ENCODE measurements at places on chromosomes 1 and 21. TPM values are rescaled to one million over a fixed set of nuclear protein-coding genes. Genes with fewer than 3 reads are reported as not detected.

GRCh38 chr1:74629283-74629682 is 44.3 kb downstream of the ERICH3 start:
- no peak for DNase-seq
- no peaks in the 10 kb centered on the region for H3K4me1 ChIP-seq
- H3K27ac ChIP-seq = no peak overlapping the region
- H3K4me3 ChIP-seq = no peak overlapping the region
- H3K36me3 ChIP-seq = no peaks in the 10 kb centered on the region

DNA sequence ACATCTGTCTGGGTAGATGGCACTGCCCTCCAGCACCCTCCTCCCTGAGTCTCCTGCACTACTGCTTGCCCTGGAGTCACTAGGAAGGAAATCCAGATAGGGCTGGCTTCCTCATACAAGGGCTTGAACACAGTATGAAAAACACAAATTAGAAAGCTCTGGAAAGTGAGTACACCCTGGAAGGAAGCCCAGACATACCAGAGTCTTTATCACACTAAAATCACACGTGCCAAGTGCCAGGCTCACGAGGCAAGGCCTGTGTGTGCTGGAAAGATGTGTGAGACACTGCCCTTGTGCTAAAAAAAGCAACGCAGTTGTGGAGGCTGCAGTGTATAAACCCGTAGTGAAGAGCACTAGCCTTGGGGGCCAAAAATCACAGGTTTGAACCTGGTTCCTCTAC is 28.3 kb upstream of the S100A7 start:
- no peak overlapping the region for H3K27ac ChIP-seq
- H3K27me3 ChIP-seq = no peaks in the 10 kb centered on the region
- H3K4me3 ChIP-seq = no peak overlapping the region
- no peak for DNase-seq
- no peaks in the 10 kb centered on the region for H3K36me3 ChIP-seq

DNA sequence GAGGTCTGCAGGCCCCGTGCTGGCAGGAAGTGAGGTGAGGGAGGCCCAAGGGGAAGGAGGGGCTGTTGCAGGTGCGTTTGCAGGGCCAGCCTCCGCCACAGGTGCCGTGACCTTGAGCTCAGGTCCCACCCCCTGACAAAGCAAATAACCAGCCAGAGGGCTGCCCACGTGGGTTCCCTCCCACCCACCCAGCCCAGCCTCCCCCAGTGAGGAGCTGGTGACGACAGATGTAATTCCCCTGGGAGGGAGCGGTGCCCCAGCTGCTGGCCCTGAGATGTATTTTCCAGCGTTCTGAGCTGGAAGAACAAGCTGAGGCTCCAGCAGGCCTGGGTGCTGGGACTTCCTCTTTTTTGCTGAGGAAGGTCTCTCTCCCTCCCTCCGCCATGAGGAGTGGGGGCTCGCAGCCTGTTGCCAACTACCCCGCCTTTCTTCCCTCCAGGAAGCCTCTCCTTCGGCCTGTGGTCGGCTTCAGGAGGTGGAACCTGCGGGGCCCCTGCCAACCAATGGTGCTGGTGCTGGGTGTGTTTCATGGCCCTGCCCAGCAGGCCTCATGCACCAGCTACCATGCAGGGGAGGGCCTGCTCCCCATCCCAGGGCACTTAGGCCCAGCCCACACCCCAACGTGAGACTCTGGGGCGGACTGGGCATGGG is 153.2 kb downstream of the PRDM16 start:
- H3K4me1 ChIP-seq = no peaks in the 10 kb centered on the region
- DNase-seq = no peak
- H3K27ac ChIP-seq = no peak overlapping the region
- H3K36me3 ChIP-seq = no peaks in the 10 kb centered on the region
- H3K27me3 ChIP-seq = no peaks in the 10 kb centered on the region

The OPTC gene
- not detected for total RNA-seq

- H3K27me3 ChIP-seq = 0 out of 2 replicates have a peak, but pooled peaks cover 9% of the 10 kb centered on the region
- no peaks in the 10 kb centered on the region for H3K36me3 ChIP-seq
- no peaks in the 10 kb centered on the region for H3K4me1 ChIP-seq
Measured at GRCh38 chr1:18110968-18111367, 3.4 kb downstream of the IGSF21 start.

DNA sequence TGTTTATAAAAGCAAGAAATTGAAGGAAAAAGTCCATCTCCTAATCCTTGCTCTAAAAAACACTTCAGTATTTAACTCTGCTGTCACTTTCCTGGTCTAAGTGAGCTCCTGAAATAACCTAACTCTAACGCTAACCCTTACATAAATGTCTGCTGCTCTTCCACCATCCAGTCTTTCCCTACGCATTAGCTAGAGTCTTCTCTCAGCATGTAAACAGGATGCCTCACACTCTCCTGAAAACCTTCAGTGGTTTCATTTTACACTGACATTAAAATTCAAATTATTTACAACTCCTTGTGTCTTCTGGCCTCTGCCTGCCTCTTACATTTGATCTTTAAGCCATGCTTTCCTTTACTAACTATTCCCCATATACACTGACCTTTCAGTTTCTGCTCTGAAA is 697.6 kb upstream of the CXADR start:
- H3K27ac ChIP-seq = no peak overlapping the region
- H3K4me1 ChIP-seq = no peaks in the 10 kb centered on the region
- H3K4me3 ChIP-seq = no peak overlapping the region
- no peaks in the 10 kb centered on the region for H3K36me3 ChIP-seq

The TBX15 gene
- not detected for total RNA-seq

The GJA8 gene
- not detected for total RNA-seq

The LIN28A gene
- 1.4 TPM for total RNA-seq

The NRIP1 gene
- total RNA-seq = 29.6 TPM

GRCh38 chr1:28899267-28899666 is 15.1 kb upstream of the EPB41 start:
- no peaks in the 10 kb centered on the region for H3K36me3 ChIP-seq
- H3K4me3 ChIP-seq = no peak overlapping the region
- no peaks in the 10 kb centered on the region for H3K4me1 ChIP-seq
- no peak for DNase-seq
- H3K27me3 ChIP-seq = no peaks in the 10 kb centered on the region

GRCh38 chr1:78121710-78122109 is 75.9 kb downstream of the GIPC2 start:
- no peaks in the 10 kb centered on the region for H3K27me3 ChIP-seq
- no peak for DNase-seq
- no peak overlapping the region for H3K27ac ChIP-seq

DNA sequence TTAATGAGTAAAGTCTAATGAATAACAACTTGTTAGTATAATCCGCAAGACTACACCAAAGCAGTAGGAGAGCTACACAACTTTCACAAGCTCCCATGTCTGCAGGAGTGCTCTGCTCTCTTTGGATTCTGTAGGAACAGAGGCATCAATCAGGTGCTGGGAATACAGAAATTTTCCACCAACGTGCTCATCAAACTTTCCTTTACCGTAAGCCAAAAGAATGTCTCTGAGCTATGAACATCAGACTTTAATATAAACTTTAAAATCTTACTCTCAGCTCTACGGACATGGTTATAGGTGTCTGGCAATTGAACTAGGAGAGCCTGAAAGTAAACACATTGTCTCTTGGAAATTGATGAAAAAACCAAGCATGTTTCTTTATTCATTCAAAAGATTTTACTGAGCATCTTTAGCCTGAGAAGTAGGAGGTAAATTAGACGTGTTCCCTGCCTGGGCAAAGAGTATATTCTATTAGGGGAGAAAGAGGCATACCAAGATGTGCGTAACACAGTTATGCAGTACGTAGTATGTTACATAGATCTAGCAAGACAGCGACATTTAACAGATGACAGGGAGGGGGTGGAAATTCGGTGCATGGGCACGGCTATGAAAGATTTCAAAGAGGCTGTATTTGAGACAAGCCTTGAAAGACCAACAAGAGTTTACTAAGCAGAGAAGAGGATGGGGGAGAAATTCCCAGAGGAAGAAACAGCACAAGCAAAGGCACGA is 85.2 kb downstream of the TM2D1 start:
- no peaks in the 10 kb centered on the region for H3K27me3 ChIP-seq
- H3K27ac ChIP-seq = no peak overlapping the region
- DNase-seq = no peak
- H3K4me3 ChIP-seq = no peak overlapping the region
- H3K36me3 ChIP-seq = no peaks in the 10 kb centered on the region
- H3K4me1 ChIP-seq = peaks cover 11% of the 10 kb centered on the region

- DNase-seq = no peak
- H3K27me3 ChIP-seq = no peaks in the 10 kb centered on the region
- no peaks in the 10 kb centered on the region for H3K36me3 ChIP-seq
Measured at GRCh38 chr1:168261390-168261789, 19.3 kb upstream of the TBX19 start.

GRCh38 chr1:54099061-54099610 is 45.7 kb downstream of the TCEANC2 start:
- H3K4me1 ChIP-seq = no peaks in the 10 kb centered on the region
- H3K36me3 ChIP-seq = no peaks in the 10 kb centered on the region
- DNase-seq = no peak
- no peak overlapping the region for H3K4me3 ChIP-seq

- H3K27ac ChIP-seq = no peak overlapping the region
- no peaks in the 10 kb centered on the region for H3K36me3 ChIP-seq
- DNase-seq = no peak
- no peak overlapping the region for H3K4me3 ChIP-seq
Measured at GRCh38 chr1:162722036-162722435, 68.5 kb upstream of the HSD17B7 start.

- no peaks in the 10 kb centered on the region for H3K4me1 ChIP-seq
- no peaks in the 10 kb centered on the region for H3K36me3 ChIP-seq
- peak; percentile 81 for DNase-seq
- no peaks in the 10 kb centered on the region for H3K27me3 ChIP-seq
- H3K4me3 ChIP-seq = no peak overlapping the region
- no peak overlapping the region for H3K27ac ChIP-seq
Measured at GRCh38 chr1:188782220-188782841, 1695.3 kb downstream of the BRINP3 start.

GRCh38 chr1:53107570-53108322 is 34.7 kb downstream of the SLC1A7 start:
- no peak for DNase-seq
- peaks cover 20% of the 10 kb centered on the region for H3K4me1 ChIP-seq
- H3K27ac ChIP-seq = no peak overlapping the region
- no peak overlapping the region for H3K4me3 ChIP-seq
- no peaks in the 10 kb centered on the region for H3K27me3 ChIP-seq

The C1orf122 gene
- total RNA-seq = 34.2 TPM

- no peak overlapping the region for H3K4me3 ChIP-seq
- H3K27me3 ChIP-seq = no peaks in the 10 kb centered on the region
Measured at GRCh38 chr1:181061891-181062835, 26.3 kb upstream of the IER5 start.

DNA sequence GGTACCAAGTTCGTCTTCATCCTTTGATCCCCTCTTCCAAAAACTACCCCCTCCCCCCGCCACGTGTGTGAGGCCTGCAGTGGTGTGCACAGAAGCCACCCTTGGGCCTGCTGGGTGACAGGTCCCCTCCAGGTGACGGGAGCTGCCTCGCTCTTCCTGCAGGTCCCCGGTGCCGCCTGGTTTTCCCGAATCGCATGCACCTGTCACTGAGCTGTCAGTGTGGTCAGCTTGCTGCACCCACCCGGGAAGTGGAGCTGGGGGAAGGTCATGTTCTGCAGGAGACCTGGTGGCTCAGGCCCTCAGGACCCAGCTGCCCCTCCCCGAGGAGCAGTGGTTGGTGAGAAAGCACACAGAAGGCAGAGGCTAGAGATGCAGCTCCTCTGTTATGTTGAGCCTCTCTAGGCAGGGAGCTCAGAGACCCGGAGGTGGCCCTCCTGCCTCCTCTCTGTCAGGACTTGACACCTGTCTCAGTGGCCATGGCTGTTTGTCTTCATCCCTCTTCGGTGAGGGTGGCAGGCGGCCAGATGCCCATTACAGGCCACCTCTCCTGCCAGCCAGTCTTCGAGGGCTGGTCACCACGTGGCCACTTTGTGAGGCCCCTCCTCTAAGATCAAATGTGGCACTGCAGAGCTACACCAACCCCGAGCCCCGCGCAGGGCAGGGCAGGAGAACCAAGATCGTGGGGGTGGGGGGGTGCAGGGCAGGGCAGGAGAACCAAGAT is 60.9 kb downstream of the SKI start:
- H3K36me3 ChIP-seq = no peaks in the 10 kb centered on the region
- H3K27me3 ChIP-seq = no peaks in the 10 kb centered on the region

DNA sequence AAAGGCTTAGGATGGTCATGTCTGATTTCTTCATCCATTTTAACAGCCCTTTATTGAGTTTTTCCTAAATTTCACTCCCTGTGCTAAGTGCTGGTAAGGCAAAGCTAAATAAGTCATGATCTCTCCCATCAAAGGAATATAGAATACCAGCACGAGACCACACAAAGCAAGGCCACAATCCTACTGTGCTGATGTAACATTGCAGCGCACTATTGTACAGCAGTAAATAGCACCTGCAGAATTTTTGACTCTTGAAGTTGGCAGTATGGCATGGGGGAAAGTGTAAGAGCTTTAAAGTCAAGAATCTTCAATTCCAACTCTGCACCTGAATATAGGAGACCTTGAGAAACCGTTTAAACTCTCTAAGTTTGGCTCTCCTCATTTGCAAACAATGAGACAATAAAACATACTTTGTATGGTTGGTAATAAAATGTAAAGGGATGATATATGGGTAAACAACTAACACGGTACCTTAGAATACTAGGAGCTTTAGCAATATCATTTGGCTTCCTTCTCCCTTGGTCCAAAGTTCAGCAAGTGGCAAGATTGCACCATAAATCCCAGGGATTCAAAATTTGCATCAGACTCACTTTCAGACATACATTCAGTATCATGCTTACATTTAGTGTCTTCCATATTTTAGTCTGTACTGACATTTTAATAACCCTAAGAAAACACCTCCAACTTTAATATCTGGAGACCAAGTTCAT is 132.9 kb upstream of the PRDX6 start:
- H3K27me3 ChIP-seq = no peaks in the 10 kb centered on the region
- no peak overlapping the region for H3K27ac ChIP-seq
- H3K4me3 ChIP-seq = no peak overlapping the region
- no peaks in the 10 kb centered on the region for H3K36me3 ChIP-seq

DNA sequence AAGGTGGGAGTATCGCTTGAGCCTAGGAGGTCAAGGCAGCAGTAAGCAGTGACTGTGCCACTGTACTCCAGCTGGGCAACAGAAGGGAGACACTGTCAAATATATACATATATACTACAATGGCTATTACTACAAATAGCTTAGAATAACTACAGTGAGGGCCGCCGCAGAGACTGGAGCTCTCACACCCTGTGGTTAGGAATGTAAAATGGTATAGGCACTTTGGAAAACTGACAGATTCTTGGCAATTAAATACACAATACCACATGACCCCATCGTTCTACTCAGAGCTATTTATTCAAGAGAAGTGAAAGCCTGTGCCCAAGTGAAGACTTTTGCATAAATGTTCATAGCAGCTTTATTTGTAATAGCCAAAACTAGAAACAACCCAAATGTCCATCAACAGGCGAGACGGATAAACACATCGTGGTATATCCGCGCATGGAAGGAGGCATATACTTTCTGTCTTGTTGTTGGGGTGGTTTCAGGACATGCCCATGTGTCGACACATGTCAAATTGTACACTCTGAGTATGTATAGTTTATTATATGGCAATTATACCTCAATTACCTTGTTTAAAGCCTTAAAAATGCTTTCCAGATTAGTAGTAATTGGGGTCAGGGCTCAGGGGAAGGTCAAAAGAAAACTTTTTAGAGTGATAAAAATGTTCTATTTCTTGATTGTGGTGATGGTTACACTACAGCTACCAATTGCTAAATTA is 123.4 kb downstream of the RIPK4 start:
- DNase-seq = no peak
- H3K36me3 ChIP-seq = no peaks in the 10 kb centered on the region
- H3K27me3 ChIP-seq = no peaks in the 10 kb centered on the region
- no peak overlapping the region for H3K27ac ChIP-seq
- H3K4me1 ChIP-seq = no peaks in the 10 kb centered on the region
- H3K4me3 ChIP-seq = no peak overlapping the region

GRCh38 chr1:22518379-22518778 is 44.9 kb upstream of the EPHA8 start:
- DNase-seq = no peak
- H3K4me3 ChIP-seq = no peak overlapping the region
- H3K27me3 ChIP-seq = no peaks in the 10 kb centered on the region
- H3K36me3 ChIP-seq = peaks cover 7% of the 10 kb centered on the region
